Occipital lobe (tissue), 3 donors: ENCODE measurements at places on chromosomes 12 and 14. TPM values are rescaled to one million over a fixed set of nuclear protein-coding genes. Genes with fewer than 3 reads are reported as not detected.

GRCh38 chr12:52865090-52865944 is 16.5 kb upstream of the KRT78 start:
- peak; percentile 22 for DNase-seq

Gene MYF6
- 0.47 TPM for total RNA-seq

GRCh38 chr12:42482748-42483520 is 106.6 kb downstream of the PRICKLE1 start:
- peak; percentile 11 for DNase-seq

GRCh38 chr12:122125452-122126341 is 47.1 kb downstream of the MLXIP start:
- DNase-seq: no peak

Gene RIMBP2
- total RNA-seq: 39.5 TPM

Gene C12orf50
- not detected for total RNA-seq

DNA sequence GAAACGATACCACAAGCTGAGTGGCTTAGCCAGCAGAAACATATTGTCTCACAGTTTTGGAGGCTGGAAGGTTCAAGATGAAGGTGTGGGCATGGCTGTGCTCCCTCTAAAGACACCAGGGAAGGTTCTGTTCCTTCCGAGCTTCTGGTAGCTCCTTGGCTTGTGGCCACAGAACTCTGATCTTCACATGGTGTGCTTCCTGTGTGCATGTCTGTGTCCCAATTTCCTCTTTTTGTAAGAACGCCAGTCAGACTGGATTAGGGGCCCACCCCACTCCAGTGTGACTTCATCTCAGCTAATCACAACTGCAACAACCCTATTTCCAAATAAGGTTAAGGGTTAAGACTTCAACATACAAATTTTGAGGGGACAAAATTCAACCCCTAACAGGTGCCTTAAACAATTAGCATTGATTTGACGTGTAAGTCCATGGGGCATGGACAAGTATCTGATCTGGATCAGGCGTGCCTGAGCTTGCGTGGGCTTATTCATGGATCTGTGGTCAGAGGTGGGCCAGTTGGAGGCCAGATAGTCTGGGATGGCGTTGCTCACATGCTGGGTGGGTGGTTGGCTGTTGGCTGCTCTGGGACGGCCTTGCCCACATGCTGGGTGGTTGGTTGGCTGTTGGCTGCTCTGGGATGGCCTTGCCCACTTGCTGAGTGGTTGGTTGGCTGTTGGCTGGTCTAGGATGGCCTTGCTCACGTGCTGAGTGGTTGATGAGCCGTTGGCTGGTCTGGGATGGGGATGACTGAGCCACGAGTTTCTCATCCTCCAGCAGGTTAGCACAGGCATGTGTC is 88.5 kb downstream of the LGMN start:
- no peak for DNase-seq

DNA sequence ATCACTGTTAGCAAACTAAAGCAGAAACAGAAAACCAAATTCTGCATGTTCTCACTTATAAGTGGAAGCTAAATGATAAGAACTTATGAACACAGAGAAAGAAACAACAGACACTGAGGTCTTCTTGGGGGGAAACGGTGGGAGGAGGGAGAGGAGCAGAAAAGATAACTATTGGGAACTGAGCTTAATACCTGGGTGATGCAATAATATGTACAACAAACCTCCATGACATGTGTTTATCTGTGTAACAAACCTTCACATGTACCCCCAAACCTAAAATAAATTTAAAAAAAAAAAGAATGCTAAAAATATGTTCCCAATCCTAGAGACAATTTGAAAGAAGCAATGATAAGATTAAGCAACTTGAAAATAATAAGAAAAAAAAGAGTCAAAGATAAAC is 89.5 kb downstream of the SOX5 start:
- DNase-seq: no peak

- no peak for DNase-seq
Observed at GRCh38 chr14:69716478-69717187, 50.3 kb upstream of the SRSF5 start.
